ENCODE measurements at places on chromosomes 3 and 15. TPM values are rescaled to one million over a fixed set of nuclear protein-coding genes. Genes with fewer than 3 reads are reported as not detected.

OR4F15 gene
- not detected for polyA plus RNA-seq

CDC25A gene
- polyA plus RNA-seq = 0.03 TPM

DLEC1 gene
- polyA plus RNA-seq = 0.81 TPM

TGM5 gene
- polyA plus RNA-seq = not detected

SHC4 gene
- not detected for polyA plus RNA-seq

CIAO2A gene
- polyA plus RNA-seq = 261 TPM

LRRC57 gene
- polyA plus RNA-seq = 11.2 TPM

VPS39 gene
- 102 TPM for polyA plus RNA-seq

TLR9 gene
- polyA plus RNA-seq = not detected

TMF1 gene
- polyA plus RNA-seq = 2.2 TPM

PLA1A gene
- not detected for polyA plus RNA-seq

CHRFAM7A gene
- polyA plus RNA-seq = 2.7 TPM

PLSCR2 gene
- polyA plus RNA-seq = not detected

CDCP1 gene
- 0.38 TPM for polyA plus RNA-seq

DNA sequence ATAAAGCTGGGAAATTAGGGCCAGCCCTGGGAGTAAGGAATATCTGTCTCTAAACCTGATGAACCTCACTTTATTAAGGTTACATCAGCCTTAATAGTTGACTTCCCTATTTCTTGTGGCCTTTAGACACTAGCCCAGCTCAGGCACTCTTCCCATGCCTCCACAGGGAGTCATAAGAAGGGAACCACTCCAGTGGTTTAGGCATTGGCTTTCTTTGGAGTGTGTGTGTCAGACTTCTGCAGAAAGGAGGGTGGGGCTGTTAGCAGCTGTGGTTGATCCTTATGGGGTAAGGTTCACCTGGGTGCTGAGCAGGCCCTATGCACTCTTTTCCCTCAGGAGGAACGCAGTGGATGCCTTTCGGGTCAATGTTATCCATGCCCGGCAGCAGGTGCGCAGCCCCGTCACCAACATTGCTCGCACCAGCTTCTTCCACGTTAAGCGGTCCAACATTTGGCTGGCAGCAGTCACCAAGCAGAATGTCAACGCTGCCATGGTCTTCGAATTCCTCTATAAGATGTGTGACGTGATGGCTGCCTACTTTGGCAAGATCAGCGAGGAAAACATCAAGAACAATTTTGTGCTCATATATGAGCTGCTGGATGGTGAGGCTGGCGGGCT is 4.0 kb downstream of the AP2M1 start:
- peaks cover 33% of the 10 kb centered on the region for H3K4me1 ChIP-seq
- no peak overlapping the region for H3K27ac ChIP-seq
- no peak overlapping the region for H3K4me3 ChIP-seq
- no peak for DNase-seq

GRCh38 chr3:149152420-149152819 is 23.0 kb downstream of the HPS3 start:
- no peaks in the 10 kb centered on the region for H3K27me3 ChIP-seq
- H3K36me3 ChIP-seq = peaks cover 80% of the 10 kb centered on the region
- no peak overlapping the region for H3K27ac ChIP-seq

- no peak overlapping the region for H3K4me3 ChIP-seq
- H3K36me3 ChIP-seq = no peaks in the 10 kb centered on the region
- DNase-seq = no peak
- no peaks in the 10 kb centered on the region for H3K4me1 ChIP-seq
- H3K27me3 ChIP-seq = no peaks in the 10 kb centered on the region
Measured at GRCh38 chr15:100464888-100465287, 63.9 kb downstream of the CERS3 start.

DNA sequence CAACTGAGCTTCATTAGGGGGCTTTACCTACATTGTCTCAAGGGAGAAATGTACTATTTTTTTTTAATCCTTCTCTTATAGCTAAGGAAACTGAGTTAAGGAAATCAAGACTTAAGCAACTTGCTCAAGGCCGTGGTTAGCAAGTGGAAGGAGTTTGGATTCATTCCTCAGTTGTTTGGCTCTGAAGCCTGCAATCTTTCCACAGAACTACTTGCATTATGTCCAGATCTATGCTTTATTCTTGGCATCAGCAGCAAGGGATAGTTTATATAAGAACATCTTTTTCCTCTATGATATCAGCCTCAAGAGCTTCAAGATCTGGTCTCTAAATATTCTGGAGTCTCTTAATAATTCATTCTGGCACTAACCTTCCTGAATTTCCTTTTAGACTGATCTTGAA is 182.4 kb downstream of the SV2B start:
- no peaks in the 10 kb centered on the region for H3K36me3 ChIP-seq
- no peak overlapping the region for H3K27ac ChIP-seq
- DNase-seq = no peak
- H3K4me1 ChIP-seq = no peaks in the 10 kb centered on the region

- H3K4me1 ChIP-seq = peaks cover 17% of the 10 kb centered on the region
- no peak for DNase-seq
- H3K4me3 ChIP-seq = no peak overlapping the region
- no peaks in the 10 kb centered on the region for H3K27me3 ChIP-seq
Measured at GRCh38 chr3:100057716-100058575, 56.4 kb downstream of the FILIP1L start.

- peaks cover 51% of the 10 kb centered on the region for H3K4me1 ChIP-seq
- no peaks in the 10 kb centered on the region for H3K27me3 ChIP-seq
- no peak for DNase-seq
- H3K36me3 ChIP-seq = peaks cover 68% of the 10 kb centered on the region
- H3K4me3 ChIP-seq = no peak overlapping the region
- no peak overlapping the region for H3K27ac ChIP-seq
Measured at GRCh38 chr3:33057320-33058298, 39.3 kb downstream of the GLB1 start.

GRCh38 chr3:67739851-67740250 is 85.4 kb upstream of the SUCLG2 start:
- H3K4me1 ChIP-seq = no peaks in the 10 kb centered on the region
- H3K27ac ChIP-seq = no peak overlapping the region
- H3K27me3 ChIP-seq = no peaks in the 10 kb centered on the region
- no peak overlapping the region for H3K4me3 ChIP-seq

DNA sequence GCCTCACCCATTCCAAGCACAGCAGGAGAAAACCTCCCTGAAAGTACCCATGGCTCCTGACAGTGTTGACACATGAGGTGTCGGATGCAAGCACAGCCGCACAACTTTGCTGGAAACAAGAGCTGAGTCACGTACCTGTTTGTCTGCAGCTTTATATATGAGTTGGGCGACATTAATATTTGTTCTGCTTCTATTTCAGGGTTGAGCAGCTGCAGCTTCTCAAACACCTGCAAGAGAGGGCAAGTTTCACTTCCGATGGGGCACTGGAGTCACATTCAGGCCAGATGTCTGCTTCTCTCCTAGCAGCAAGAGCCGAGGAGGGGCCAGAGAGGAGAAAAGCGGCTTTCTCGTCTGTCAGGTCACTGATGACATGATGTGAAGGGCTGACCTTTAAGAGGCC is 88.0 kb downstream of the NUP210 start:
- no peaks in the 10 kb centered on the region for H3K27me3 ChIP-seq
- H3K4me3 ChIP-seq = no peak overlapping the region

- H3K4me1 ChIP-seq = peaks cover 16% of the 10 kb centered on the region
- H3K36me3 ChIP-seq = no peaks in the 10 kb centered on the region
Measured at GRCh38 chr15:77496715-77497109, 76.0 kb downstream of the HMG20A start.

DNA sequence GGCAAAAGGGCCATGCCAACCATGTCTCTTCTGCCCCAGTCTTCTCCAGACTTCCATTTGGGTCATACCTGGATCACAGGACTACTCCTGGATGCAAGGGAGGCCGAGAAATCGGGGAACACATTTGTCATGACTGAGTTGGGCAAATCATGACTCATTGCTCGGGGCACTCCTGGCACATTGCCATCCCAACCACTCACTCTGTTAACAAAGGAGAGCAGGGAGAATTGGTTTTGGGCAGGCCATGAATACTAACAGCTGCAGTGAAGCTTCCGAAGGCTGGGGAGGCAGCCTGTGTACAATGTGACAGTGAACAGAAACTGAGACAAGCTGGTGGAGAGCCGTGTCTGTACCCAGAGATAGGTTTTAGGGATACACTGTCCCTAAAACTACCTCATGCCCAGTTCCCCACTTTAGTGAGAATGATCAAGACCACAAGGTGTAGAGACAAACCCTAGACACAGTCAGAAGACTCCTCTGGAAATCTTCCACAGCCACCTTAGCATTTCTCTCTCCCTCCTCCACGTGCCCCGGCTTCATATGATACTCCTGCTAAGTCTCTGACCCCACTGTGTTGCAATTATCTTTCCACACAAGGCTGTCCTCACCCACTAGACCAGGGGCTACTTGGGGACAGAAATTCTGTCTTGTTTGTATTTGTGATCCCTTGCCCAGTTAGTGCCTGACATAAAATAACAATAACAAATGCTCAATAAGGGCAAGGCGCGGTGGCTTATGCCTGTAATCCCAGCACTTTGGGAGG is 10.5 kb upstream of the BUB1B start:
- no peak overlapping the region for H3K4me3 ChIP-seq
- DNase-seq = peak; percentile 25
- no peaks in the 10 kb centered on the region for H3K36me3 ChIP-seq
- no peaks in the 10 kb centered on the region for H3K27me3 ChIP-seq
- peaks cover 11% of the 10 kb centered on the region for H3K4me1 ChIP-seq
- no peak overlapping the region for H3K27ac ChIP-seq

DNA sequence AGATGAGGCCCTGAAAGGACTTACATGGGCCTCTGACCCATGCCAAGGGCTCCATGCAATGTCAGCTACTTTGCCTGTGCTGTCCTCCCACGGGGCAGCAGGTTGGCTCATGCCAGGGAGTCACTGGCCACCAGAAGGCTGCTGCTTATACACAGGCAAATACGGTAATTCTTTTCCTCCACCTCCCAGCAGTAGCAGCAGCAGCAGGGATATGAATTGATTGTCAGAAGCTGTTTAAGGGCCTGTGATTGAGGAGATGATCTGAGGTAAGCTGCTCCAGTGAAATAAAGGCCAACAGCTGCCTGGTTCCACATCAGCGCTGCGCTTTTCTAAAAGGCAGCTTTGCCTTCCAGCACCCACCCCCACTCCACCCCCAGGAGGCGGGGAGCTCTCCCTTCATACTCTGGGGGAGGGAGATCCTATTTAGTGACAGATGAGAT is 250.5 kb downstream of the SHQ1 start:
- H3K4me1 ChIP-seq = peaks cover 27% of the 10 kb centered on the region
- H3K36me3 ChIP-seq = no peaks in the 10 kb centered on the region

DNA sequence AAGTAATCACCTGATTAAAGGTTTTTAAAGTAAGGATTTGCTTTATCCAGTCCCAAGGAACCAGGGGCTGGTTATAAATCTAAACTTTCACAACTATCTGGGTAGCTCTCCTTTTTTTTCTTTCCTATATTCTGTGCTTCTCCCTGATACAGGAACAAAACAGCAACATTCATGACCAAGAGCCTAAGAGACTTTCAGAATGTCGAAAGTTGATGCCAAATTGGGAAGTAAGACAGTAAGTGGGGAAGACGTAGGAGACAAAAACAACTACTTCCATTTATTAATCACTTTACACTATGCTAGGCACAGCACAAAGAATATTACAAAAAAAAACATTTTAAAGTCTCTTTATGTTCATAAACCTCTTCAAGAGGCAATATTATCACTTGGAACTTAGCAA is 211.6 kb downstream of the MAGI1 start:
- no peaks in the 10 kb centered on the region for H3K4me1 ChIP-seq
- DNase-seq = no peak
- H3K27ac ChIP-seq = no peak overlapping the region

GRCh38 chr3:136380530-136380929 is 130.4 kb downstream of the PCCB start:
- no peaks in the 10 kb centered on the region for H3K27me3 ChIP-seq
- H3K27ac ChIP-seq = no peak overlapping the region
- H3K36me3 ChIP-seq = peaks cover 8% of the 10 kb centered on the region
- no peaks in the 10 kb centered on the region for H3K4me1 ChIP-seq

DNA sequence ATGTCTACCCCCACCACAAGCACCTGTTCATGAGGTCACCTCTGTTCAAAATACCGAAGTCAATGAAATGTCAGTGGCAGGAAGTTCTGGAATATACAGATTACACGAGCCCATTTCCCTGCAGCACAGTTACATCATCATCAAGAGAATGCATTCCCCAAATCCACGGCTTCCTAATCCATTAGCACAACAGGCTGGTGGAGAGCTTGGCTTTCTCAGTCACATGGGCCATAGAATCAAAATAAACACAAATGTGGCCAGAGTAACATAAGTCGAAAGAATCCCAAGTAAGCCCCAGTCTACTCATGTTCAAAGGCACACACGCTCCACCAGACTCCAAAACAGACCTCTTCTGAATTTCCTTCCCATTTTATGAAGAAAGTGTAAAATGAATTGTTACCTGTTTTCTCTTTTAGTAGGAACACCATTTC is 419.3 kb downstream of the MAGI1 start:
- no peaks in the 10 kb centered on the region for H3K27me3 ChIP-seq
- H3K36me3 ChIP-seq = no peaks in the 10 kb centered on the region
- H3K4me3 ChIP-seq = no peak overlapping the region
- DNase-seq = no peak

GRCh38 chr3:43915546-43915945 is 224.8 kb downstream of the ABHD5 start:
- H3K4me3 ChIP-seq = no peak overlapping the region
- DNase-seq = no peak
- H3K36me3 ChIP-seq = no peaks in the 10 kb centered on the region
- no peaks in the 10 kb centered on the region for H3K27me3 ChIP-seq

GRCh38 chr3:151434151-151434890 is 26.5 kb downstream of the IGSF10 start:
- DNase-seq = no peak
- no peak overlapping the region for H3K4me3 ChIP-seq
- no peaks in the 10 kb centered on the region for H3K36me3 ChIP-seq
- H3K27me3 ChIP-seq = no peaks in the 10 kb centered on the region
- no peaks in the 10 kb centered on the region for H3K4me1 ChIP-seq

DNA sequence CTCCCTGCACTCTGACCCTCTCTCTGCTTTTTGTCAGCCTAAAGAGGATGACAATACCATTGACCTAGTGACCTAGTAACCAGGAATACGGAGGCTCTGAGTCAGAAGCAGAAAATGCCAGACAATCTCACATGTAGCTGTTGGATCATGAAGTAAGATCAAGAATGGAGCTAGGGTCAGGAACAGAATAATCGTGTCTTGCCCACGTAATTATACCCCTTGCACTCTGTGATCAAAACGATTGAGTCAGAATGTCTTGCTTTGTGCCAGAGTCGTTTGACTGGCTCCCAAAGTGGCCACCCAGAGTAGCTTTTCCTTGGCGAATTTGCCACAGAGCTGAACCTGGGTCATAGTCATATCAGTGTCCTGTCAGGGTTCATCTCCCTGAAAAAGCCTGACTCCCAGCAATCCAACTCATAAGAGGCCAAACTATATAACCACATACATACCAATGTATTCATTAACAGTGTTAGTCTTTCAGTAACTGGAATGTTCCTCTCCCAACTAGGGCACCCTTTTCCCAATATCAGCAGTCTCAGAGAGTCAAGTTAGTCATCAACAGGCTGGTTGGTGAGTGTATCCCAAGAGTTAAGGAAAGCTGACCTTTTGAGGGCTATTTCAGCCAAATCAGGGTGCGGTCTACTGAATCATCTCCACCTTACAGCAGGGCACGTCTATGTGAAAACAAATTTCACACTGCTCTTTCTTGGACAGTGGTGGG is 5.0 kb upstream of the CDV3 start:
- no peaks in the 10 kb centered on the region for H3K36me3 ChIP-seq
- DNase-seq = no peak
- no peak overlapping the region for H3K27ac ChIP-seq
- peaks cover 50% of the 10 kb centered on the region for H3K4me1 ChIP-seq
- H3K27me3 ChIP-seq = no peaks in the 10 kb centered on the region

- H3K36me3 ChIP-seq = peaks cover 73% of the 10 kb centered on the region
- H3K4me1 ChIP-seq = no peaks in the 10 kb centered on the region
Measured at GRCh38 chr15:58665672-58666071, 83.8 kb downstream of the ADAM10 start.

- H3K27me3 ChIP-seq = no peaks in the 10 kb centered on the region
- DNase-seq = no peak
- peaks cover 4% of the 10 kb centered on the region for H3K36me3 ChIP-seq
- H3K4me1 ChIP-seq = peaks cover 71% of the 10 kb centered on the region
- peak overlapping the region; percentile 84 for H3K27ac ChIP-seq
Measured at GRCh38 chr15:75028991-75029377, 5.6 kb downstream of the PPCDC start.

Measured in CD14-positive monocyte (primary cell).